Fibroblast of the aortic adventitia (primary cell): ENCODE measurements at places on chromosomes 4 and X.
A peak's percentile ranks its signal among the peaks of the same experiment; 100 is the strongest.

- DNase-seq, result no peak
Observed at GRCh38 chrX:136453771-136454170, 34.0 kb upstream of the BRS3 start.

- DNase-seq, result peak; percentile 33
Observed at GRCh38 chrX:112840382-112841113, at the start of gene AMOT. AMOT (minus strand) TSS chrX:112840831; CDS start chrX:112823126, 17,705 bp downstream.

DNA sequence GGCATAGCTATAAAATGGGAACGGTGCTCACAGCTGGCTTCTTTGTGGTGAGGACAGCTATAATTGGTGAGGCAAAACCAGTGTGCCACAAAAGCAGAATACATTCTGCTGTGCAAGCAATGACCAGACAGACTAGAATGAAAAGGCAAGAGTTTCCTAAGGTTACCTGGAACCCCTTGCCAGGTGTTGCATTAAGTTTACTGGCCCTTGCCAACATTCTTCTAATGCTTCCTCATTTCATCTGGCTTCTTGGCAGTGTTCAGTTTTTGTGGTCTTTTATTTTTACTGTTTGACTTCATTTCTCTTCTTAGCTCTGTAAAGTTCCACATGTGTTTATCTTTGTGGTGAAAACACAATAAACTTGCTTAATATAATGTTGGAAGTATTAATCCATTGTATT is 131.4 kb downstream of the PTTG2 start:
- DNase-seq, result peak; percentile 84

- no peak for DNase-seq
Observed at GRCh38 chrX:8849945-8850344, 48.8 kb upstream of the FAM9A start.

- DNase-seq, result peak; percentile 93
Observed at GRCh38 chr4:74531963-74532794, 87.2 kb downstream of the AREG start.

GRCh38 chr4:85555206-85555605 is 80.3 kb downstream of the ARHGAP24 start:
- DNase-seq, result peak; percentile 11

- no peak for DNase-seq
Observed at GRCh38 chrX:40197071-40197470, 99.3 kb upstream of the BCOR start.
